ENCODE measurements at places on chromosomes 1 and 21.

- DNase-seq = no peak
Observed at GRCh38 chr1:68113966-68114365, 63.5 kb upstream of the DIRAS3 start.

DNA sequence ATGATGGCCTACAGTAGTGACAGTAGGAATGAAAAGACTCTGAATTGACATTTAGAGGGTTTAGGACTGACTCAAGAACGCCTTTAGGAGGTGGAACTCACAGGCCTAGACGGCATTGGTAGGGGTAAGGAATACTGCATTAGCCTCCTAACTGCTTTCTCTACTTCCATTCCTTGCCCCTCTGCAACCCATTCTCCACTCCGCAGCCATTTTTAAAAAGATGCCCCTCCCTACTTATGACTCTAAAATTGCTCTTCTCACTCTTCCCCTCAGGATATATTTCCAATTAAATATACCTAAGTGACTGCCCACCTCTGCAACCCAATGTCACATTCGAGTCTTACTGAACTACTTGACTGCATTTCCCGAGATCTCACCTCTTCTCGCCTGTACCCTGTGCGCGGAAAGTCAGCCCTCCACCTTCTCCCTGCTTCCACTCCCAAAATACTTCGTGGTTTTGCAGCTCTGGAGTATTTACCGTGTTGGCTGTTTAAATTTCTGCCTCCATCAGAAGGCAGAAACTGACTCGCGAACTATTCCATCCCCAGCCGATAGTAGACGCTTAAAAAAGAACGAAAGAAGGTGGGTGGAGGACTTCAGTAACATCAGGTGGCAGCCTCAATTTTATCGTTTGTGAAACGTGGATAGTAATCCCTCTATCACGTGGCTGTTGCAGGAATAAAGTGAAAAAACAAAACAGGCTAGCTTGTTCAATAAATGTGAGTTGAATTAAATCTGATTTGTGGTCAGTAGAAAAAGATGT, 1.1 kb upstream of the YBX1 start:
- DNase-seq = peak; percentile 19

GRCh38 chr1:206680279-206680678, 4.4 kb upstream of the MAPKAPK2 start:
- DNase-seq = no peak

- DNase-seq = no peak
Observed at GRCh38 chr1:37156646-37157045, 122.3 kb upstream of the GRIK3 start.

DNA sequence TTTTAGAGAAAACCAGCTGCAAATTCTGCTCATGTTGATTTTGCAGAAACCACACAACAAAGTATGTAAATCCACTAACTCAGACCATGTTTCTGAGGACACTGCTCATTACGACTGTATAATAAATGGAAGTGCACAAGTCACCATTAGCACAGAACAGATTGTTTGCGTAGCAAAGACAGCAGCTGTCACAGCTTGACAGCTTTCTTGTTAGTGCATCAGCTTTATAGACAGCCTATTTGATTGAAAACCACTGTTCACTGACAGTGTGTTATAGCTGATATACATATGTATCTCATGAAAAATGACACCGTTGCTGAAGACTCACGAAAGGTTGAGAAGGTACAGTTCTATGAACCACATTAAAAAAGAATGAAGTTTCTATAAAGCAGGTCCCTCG, 560.2 kb upstream of the ZRANB2 start:
- DNase-seq = no peak

DNA sequence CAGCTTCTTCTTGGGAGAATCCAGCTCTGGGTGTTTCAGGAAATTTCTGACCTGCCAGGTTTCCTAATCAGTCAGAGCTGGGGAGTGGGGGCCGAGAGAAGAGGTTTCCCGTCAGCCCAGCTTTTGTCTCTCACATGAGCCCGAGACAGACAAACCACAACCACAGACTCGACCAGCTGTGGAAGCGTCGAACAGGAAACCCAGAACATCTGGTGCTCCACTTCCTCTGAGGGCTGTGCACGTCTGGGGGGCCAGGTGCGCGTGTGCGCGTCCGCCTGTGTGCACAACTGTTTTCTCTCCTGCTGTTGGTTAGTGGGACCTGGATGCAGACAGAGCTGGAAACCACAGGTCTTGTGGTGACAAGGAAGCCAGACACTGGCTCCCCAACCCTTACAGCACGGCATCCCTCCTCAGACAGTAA, 113.0 kb upstream of the SLC25A33 start:
- DNase-seq = no peak

DNA sequence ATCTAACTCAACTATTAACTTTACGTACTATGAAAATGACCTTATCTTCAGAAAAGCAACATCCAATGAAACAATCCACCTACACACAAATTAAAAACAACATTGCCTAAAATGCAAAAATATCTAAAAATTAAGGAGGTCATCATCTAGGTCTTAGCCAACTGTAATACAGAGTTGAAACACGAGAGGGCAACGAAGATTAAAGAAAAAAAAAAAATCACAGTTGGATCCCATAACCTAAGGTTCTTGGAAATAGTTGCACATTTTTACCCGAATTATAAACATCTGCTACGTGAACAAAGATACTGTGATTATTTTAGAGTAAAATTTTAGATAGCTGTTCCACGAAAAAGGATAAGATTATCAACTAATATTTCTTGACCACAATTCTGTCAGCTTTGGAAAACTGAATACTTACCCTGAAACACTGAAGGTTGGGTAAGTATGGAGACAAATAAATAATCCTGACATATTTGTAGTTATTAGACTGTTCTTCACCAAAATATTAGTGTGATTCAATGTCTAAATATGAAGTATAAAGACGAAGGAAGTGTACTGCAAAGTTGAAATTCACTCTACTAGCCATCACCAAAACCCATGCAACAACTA, 88.0 kb upstream of the AK4 start:
- peak; percentile 52 for DNase-seq

DNA sequence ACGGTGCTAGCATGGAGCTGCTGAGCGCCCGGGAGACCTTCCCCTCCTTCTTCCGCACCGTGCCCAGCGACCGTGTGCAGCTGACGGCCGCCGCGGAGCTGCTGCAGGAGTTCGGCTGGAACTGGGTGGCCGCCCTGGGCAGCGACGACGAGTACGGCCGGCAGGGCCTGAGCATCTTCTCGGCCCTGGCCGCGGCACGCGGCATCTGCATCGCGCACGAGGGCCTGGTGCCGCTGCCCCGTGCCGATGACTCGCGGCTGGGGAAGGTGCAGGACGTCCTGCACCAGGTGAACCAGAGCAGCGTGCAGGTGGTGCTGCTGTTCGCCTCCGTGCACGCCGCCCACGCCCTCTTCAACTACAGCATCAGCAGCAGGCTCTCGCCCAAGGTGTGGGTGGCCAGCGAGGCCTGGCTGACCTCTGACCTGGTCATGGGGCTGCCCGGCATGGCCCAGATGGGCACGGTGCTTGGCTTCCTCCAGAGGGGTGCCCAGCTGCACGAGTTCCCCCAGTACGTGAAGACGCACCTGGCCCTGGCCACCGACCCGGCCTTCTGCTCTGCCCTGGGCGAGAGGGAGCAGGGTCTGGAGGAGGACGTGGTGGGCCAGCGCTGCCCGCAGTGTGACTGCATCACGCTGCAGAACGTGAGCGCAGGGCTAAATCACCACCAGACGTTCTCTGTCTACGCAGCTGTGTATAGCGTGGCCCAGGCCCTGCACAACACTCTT, 1.1 kb downstream of the TAS1R3 start:
- no peak for DNase-seq

DNA sequence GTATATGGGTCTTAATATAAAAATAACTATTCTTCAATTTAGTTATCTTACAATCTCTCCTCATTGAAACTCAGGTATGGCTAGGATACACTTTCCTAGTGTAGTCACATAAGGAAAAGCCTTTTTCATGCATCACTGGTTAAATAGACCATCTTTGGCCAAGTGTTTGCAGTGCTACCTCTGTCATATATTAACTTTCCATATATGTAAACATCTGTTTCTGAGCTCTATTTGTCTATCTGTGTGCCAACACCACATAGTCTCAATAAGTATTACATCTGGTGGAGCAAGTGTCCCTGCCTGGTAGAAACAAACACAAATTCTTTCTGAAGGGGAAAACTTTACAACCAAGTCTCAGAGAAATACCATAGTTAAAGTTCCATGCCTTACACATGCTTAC, 134.6 kb downstream of the TSEN15 start:
- DNase-seq = no peak

DNA sequence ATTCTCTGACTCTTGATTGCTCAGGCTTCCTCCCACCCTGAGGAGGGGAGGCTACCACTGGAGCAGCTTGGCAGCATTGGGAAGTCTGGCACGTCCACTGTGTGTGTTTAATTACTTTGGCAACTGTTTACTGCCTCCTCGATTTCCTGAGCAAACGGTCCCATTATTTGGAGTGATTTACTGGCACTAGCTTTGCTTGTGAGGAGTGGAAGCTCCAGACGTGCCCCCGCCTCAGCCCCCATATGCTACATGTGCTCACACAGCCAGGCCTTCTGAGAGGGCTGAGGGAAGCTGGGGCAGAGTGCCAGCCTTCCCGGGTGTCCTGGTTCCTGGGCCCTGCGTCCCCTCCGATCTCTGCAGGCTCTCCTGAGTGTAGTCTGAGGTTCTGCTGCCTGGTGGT, 306.2 kb downstream of the PTPRU start:
- no peak for DNase-seq

DNA sequence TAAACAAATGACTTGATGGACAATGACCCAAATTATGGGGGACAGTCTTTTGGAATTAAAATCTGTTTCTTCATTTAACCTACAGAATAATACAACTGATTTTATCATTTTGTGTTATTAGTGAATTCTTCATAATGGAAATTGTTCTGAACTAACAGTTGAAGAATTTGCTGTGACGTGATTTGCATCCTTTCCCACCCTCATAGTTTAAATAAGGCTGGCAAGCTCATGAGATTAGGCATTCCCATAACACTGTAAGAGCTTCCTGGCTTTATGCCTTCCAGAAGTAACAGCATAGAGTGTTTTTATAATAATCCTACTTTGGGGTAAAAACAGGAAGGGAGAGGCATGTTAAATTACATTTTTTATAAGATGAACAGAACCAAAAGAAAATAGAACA, 95.7 kb downstream of the ATP6V1G3 start:
- peak; percentile 94 for DNase-seq

- peak; percentile 55 for DNase-seq
Observed at GRCh38 chr21:29376556-29376955, 77.8 kb downstream of the BACH1 start.

- DNase-seq = no peak
Observed at GRCh38 chr21:41175080-41175479, 7.1 kb downstream of the BACE2 start.

DNA sequence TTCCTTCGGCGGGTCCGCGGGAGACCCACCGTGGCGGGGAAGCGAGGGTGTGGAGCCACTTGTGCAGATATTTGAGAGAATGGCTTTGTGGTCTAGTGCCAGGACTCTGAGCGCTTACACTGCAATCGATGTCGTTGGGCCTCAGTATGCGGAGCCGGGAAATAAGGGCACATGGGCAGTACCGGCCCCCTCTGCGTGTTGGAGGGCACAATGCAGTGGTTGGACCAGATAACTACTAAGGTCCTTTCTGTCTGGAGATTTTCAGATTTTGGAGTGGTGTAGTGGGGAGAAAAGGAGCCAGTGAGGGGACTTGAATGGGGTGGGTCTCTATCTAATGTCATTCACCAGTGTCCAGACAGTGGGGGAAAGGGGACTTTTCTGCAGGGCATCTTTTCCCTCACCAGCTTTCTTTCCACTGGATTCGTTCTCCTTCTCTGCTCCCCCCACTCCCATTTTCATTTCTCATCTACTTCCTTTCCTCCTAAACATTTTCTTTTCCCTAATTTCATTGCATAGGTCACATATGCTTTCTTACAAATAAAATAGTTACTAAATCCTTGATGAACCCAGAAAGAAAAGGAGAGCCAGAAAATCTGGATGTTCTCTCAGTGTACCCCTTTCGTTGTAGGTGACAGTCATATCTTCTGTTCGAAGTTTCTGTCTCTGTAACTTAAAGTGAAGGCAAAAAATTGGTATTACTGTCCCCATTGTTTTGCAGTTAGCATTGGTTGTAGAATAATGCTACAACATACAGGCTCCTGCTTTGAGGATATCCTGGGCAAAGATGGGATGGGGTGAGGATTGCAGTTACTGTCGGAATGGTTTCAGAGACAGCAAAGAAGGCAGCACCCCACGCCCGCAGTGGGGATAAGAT, 1.4 kb downstream of the ATF3 start:
- DNase-seq = peak; percentile 30

DNA sequence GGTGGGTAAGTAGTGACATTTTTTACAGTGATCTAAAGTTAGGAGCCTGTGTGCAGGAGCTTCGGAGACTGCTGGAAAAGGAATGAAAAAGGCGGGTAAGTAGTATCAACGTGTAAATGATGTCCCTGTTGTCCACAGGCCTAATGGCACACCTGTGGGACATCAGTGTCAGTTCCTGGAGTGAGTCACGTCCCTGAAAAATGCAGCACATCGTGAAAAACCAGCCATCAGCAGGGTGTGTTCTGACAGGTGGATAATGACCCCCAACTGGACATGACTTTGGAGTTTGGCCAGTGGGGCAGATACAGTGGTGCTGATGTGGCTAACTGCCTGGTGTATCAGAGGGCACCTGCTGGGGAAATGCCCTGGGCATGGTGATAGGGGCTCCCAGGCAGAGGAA, 12.0 kb upstream of the PRDM15 start:
- DNase-seq = no peak

DNA sequence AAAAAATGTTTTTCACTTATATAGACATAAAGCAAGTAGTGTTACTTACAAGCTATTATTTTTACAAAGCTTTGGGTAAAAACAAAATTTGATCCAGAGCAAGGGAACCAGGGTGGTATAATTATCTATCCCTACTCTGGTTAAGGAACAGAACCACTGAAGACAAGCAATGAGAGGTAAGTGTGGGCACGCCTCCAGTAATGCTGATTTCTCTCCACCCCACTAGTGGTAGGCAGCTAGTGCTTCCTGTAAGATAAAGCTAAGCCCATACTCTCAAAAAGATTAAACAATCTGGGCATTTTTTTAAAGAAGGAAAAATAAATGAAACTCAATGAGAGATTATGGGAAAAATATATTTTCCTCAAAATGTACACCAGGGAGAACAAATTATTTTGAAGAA, 22.1 kb downstream of the TFB2M start:
- no peak for DNase-seq

- DNase-seq = no peak
Observed at GRCh38 chr1:67571406-67571805, 113.6 kb upstream of the GADD45A start.

- no peak for DNase-seq
Observed at GRCh38 chr1:13730751-13731482, 30.9 kb downstream of the PRDM2 start.

DNA sequence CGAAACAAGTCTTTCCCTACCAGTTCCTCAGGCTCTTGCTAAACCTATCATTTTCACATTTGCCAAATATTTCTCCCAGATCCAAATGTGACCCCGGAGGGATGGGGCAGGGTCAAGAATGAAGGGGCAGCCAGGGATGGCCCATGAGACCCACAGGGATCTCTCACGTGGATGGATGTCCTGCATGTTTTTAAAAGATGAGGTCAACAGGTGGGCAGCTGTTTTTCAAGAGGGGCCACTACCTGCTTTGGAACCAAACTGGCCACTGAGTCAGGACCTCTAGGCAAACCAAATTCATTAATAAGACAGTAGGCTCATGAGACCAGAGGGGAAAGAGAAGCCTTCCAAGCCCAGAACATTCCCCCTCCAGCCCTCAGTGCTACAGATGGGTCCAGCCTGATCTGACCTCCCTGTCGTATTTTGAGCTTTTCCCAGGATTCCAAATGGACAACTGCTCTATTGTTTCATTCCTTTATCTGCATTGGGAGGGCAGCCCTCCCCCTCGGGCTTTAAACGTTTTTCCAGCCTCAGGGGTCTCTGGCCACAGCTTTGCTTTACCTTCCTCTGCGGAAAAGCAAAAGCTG, 252.5 kb upstream of the IRF2BP2 start:
- DNase-seq = no peak

- DNase-seq = peak; percentile 56
Observed at GRCh38 chr1:166184897-166185296, 18.1 kb upstream of the FAM78B start.
